ENCODE measurements at places on chromosomes 7 and 10.

DNA sequence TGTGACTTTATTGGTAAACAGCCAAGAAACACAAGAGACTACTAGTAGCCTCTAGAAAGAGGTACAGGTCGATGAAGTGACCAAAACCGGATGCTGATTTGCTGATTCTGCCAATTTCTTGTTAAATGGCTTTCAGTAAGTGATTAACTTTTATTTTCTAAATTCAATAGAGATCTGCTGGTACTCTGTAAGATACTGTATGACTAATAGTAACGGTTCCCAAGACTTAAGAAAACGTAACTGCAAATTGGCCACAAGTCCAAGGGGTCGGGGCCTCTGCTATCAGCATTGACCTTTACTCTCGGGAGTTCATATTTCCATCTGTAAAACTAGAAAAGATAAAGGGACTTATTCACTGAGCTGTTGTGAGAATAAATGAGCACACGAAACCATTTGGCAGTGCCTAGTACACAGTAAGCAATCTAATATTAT, 1.4 kb downstream of the FAM3C start:
- no peak for DNase-seq

DNA sequence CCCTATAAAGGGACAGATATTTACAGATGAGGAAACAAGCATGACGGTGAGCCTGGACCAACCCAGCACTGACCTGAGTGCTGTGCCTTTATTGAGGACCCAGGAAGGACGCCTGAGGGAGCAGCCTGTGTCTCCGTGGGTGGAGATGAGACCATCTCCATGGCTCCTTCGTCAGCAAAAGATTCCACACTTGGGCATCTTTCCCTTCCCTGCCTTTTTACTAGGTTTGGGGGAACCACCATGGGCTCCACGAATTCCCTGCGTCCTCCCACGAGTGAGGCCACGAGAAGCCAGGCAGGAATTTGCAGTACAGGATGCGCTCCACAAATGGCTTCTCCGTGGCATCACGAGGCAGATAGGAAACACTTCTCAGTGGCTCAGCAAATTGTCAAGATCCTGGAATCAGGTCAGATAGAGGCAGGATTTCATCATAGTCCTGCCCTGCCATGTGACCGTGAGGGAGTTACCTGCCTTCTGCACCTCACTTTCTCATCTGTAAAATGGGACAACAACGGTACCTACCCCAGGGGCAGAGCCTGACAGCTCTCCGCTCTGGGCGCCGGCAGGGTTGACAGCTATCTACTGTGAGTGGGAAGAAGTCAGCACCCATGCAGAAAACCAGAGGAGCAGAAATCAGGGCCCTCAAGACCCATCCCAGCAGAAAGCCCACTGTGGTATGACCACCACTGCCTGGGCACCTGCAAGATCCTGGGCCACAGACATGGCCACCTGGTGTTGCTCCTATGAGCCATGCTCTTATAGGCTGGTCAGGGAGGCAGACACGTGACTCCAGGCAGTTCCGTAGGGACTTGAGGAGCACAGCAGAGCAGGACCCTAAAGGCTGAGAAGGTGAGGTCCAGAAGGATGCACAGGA, 80.1 kb downstream of the GRID1 start:
- no peak for DNase-seq

DNA sequence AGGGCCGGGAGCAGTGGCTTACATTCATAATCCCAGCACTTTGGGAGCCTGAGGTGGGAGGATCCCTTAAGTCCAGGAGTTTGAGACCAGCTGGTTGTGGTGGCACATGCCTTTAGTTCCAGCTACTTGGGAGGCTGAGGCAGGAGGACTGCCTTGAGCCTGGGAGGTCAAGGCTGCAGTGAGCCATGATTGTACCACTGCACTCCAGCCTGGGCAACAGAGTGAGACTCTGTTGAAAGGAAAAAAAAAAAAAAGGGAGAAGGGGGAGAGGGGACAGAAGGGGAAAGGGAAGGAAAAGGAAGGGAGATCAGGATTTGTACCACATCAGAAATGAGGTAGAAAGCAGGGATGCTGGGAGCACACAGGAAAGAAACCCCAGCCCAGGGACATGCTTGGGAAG, 38.7 kb upstream of the SVOPL start:
- no peak for DNase-seq

DNA sequence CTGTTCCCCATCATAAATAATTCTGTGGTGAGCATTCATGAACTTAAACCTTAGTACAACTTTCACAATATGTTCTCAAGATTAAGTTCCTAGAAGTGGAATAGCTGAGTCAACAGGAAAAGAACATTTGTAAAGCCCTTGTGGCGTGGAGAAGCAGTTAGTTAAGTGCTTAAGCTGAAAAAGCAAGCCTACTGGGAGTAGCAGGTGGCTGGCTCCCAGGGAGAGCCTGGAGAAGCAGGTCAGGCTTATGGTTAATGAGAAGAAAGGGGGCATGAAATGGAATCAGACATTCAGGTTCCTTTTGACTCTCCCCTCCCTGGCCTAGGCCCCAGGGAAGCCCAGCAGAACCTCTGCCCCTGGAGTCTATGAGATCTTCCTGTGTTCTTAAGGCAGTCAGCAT, 35.3 kb downstream of the VSTM4 start:
- DNase-seq = no peak

GRCh38 chr7:115910541-115911164, 119.9 kb downstream of the TFEC start:
- DNase-seq = no peak

GRCh38 chr7:50508471-50508943, 56.7 kb downstream of the DDC start:
- no peak for DNase-seq

- no peak for DNase-seq
Measured at GRCh38 chr7:27520815-27521790, 141.6 kb downstream of the HIBADH start.

GRCh38 chr10:64011912-64012714, 490.9 kb downstream of the REEP3 start:
- no peak for DNase-seq

GRCh38 chr7:74655324-74655723, 2.2 kb upstream of the GTF2I start:
- no peak for DNase-seq

GRCh38 chr10:96614515-96614914, 27.7 kb upstream of the TM9SF3 start:
- no peak for DNase-seq

DNA sequence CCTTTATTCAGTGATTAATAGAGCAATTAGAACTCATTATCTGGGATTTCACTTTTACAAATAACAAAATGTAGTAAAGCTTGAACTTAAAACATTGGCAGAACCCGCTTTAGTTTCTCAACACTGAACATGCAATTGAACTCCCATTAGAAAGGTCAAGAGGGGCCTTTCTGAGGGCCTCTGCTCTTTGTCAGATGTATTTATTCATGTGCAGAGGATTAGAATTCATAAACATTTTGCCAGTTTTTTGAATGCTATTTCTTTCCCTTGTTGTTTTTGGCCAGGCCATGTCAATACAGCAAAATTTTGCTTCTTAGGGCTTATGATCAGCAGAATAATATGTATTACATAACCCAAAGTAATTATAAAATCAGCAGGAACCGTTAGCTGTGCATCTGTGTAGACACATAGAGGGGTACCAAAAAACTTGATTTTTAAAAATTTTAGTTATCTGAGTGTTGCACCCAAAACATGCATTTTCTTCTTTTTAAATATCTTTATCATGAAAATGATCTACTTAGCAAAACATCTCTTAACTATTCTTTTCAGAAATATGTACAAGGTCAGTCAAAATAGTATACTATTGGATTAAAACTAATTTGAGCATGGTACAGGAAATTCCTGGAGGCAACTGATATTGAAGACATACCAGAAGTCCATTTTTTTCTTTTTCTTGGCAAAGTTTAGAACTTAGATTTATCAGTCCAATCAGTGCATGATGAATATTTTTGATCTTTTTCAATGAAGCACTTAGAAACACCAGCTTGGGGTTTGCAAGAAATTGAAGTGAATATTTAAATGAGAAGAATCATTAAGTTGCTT, 177.5 kb downstream of the TWIST1 start:
- DNase-seq = no peak

DNA sequence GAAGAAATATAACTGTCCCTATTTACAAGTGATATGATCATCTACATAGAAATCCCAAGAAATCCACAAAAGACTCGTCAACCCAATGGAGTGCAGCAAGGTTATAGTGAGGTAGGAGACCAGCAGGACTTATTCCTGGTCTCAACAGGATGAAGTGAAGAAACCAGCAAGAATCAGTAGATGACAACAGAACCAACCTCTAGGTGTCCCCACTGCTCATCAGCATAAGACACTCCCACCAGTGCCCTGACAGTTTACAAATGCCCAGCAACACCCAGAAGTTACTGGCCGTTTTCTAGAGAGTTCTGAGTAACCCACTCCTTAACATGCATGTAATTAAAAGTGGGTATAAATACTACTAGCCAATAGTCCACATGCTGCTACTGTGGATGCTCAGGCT, 470.5 kb upstream of the LRRTM3 start:
- DNase-seq = no peak

DNA sequence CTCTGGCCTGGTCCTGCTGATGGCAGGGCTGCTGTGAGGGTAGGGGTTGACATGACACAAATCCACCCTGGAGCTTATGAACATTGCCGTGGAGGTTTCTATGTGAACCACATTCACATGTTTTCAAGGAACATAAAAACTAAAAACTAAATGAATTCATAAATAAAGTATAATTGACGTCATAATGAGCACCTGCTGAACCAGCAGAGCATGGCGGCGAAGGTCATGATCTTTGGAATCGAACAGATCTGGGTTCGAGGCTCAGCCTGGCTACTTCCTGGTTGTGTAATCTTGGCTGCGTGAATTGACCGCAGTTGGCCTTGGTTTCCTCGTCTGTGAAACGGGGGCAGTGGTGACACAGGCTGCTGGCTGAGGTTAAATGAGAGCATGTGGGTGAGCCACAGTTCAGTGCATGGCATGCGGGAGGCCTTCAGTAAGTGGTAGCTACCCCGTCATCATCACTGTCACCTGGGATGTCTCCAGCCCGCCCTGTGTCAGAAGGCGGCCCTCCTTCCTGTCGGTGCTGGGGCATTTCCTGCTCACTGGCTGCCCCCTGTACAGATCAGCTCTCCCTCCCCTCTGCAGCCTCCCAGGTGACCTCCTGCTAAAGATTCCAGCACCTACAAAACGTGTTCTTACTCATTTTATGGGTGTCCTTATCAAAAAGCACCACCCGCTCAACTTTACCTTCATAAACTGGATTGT, 190.3 kb upstream of the SHH start:
- no peak for DNase-seq

DNA sequence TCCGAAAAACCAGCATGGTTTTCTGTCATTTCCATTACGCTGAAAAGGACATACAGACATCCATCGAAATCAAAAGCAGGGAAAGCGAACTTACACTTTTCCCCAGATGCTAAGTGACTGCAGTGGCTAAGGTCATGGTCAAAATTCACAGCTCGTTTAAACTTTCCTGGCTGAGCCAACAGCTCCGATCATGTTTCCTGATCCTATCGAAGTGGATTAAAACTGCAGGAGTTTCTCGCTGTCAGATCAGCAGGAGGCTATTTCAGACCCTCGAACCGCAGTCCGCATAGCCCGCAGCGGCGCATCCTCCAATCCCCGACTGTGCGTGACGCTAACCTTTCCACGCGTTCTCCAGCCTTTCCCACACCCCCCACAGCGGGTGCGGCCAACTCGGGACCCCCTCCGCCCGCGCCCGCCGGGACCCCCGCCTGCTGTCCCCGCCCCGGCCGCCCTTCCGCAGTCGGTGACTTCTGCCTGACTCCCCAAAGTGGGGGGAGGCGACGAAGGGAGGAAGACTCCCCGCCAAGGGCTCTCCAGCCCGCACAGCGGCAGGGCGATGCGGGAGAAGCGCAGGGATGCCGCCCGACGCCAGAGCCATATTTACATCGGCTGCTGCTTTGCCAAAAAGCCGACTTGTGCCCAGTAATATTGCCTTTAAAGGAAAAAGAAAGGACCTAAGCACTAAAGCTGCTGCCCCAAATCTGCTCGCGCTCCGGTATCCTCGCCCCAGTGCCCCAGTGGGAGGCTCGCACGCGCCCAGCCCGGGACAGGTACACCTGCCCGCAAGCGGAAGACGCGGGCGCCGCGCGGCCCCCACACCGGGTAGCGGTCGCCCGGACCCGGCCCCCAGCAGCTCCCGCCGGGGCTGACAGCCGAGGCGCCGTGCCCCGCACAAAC, 1.2 kb downstream of the PIP4K2A start:
- peak; percentile 24 for DNase-seq

- DNase-seq = no peak
Measured at GRCh38 chr10:59894114-59894513, 12.2 kb downstream of the CCDC6 start.

GRCh38 chr7:127322832-127323493, 69.5 kb downstream of the ZNF800 start:
- no peak for DNase-seq

- no peak for DNase-seq
Measured at GRCh38 chr7:47588704-47589225, 6.9 kb upstream of the TNS3 start.

- DNase-seq = no peak
Measured at GRCh38 chr10:117980216-117980615, 66.5 kb downstream of the RAB11FIP2 start.

GRCh38 chr10:11286261-11286852, 268.7 kb downstream of the CELF2 start:
- DNase-seq = no peak

DNA sequence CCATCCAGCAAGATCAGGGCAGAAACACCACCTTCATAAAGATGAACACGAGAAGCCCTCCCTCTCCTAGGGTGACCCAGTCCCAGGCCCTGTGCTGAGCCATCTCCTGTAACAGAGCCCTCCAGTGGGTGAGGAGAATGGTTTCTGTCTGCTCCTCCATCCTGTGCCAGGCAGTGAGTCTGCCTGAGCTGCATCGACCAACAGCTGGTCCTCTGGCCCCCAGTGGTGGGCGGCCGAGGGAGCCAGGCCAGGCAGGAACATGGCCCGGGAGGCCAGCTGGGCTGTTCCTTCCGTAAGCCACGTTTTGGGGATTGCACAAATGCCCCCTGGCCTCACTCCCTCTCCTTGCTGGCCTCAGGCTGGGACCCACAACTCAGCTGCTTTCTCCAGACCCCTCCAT, 73.5 kb downstream of the GRB10 start:
- no peak for DNase-seq

Measured in T follicular helper cell (primary cell).